Endothelial cell (in vitro differentiated cells): ENCODE measurements at places on chromosomes 5 and 9. TPM values are rescaled to one million over a fixed set of nuclear protein-coding genes. Genes with fewer than 3 reads are reported as not detected.

DNA sequence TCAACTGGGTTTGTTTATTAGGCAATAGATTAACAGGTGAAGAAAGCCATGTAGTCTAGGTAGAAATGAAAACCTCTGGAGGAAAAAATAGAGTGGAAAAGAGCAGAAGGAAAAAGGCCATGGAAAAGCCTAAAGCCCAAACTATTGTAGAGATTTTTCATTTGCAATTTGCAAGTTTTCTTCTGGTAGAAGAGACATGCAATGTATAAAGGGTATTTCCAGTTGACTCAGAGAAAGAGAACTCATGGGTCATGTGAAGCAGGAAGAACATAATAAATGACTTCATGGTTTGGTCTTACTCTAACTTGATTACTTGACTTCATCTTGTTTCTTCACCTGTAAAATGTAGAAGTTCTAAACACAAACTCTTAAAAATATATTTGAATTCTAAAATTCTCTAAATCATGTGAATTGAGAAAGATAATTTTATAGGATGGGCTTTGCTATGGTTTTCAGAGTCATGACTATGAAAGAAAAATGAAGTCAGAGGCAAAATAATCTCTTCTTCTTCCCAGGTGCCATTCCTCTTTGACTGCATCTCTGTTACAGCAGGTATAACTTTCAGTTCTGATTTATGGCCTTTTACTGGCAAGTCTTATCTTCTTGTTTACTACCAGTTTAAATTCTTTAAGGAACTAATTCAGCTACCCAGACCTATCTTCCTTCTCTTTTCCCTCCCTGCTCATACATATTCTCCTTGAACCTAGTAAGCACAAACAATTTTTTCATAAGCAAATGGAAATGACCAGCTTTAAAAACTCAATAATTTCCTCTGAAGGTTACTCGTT is 47.7 kb upstream of the TMC1 start:
- H3K27ac ChIP-seq, result no peak overlapping the region
- H3K4me3 ChIP-seq, result no peak overlapping the region
- no peaks in the 10 kb centered on the region for H3K36me3 ChIP-seq

GRCh38 chr9:77957652-77958051 is 74.0 kb downstream of the GNAQ start:
- no peaks in the 10 kb centered on the region for H3K27me3 ChIP-seq
- peak overlapping the region; percentile 28 for H3K27ac ChIP-seq
- peaks cover 42% of the 10 kb centered on the region for H3K4me1 ChIP-seq
- no peaks in the 10 kb centered on the region for H3K36me3 ChIP-seq
- no peak overlapping the region for H3K4me3 ChIP-seq
- DNase-seq, result no peak

GRCh38 chr9:93020771-93021670 is 37.5 kb upstream of the SUSD3 start:
- no peak overlapping the region for H3K27ac ChIP-seq
- H3K27me3 ChIP-seq, result peaks cover 15% of the 10 kb centered on the region
- no peak overlapping the region for H3K4me3 ChIP-seq
- H3K36me3 ChIP-seq, result peaks cover 6% of the 10 kb centered on the region
- peaks cover 9% of the 10 kb centered on the region for H3K4me1 ChIP-seq

DNA sequence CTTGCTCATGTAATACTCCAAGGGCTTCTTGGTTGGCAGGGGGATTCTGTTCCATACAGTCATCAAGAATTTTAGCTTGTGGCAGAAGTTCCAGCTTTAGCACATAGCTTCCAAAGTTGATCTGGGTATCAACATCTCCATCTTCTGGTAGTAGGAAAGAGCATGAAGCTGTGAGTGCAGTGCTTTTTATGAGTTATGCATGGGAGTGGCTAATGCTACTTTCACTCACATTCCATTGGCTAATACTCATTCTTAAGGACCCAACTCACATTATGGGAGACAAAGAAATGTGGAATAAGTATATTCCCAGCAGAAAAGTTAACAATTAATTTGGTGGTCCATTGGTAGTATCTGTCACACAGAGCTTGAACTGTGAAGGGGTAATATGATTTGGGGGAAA is 194.2 kb upstream of the CHD1 start:
- peaks cover 2% of the 10 kb centered on the region for H3K27me3 ChIP-seq
- DNase-seq, result no peak
- H3K4me3 ChIP-seq, result no peak overlapping the region
- H3K36me3 ChIP-seq, result no peaks in the 10 kb centered on the region

DNA sequence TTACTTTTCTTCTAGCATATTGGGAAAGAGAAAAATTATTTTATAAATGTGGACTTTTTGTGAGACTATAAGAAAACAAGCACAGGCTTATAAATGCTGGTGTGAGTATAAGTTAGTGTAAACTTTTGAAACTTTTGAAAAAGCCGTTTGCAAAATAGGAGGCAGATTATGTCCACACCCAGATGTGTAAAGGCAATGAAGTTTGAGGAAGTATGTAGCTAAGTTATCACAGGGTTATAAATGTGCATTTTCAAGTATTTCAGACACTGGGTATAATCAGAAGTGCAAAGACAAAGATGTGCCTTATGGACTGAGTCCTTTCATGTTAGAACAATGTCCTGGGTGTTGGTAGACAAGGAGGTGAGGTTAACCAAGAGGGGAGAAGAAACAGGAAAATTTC is 85.5 kb downstream of the ANXA1 start:
- no peak overlapping the region for H3K4me3 ChIP-seq
- H3K27me3 ChIP-seq, result no peaks in the 10 kb centered on the region
- no peaks in the 10 kb centered on the region for H3K36me3 ChIP-seq
- H3K27ac ChIP-seq, result no peak overlapping the region

- H3K4me1 ChIP-seq, result peaks cover 8% of the 10 kb centered on the region
- H3K27me3 ChIP-seq, result peaks cover 9% of the 10 kb centered on the region
- no peak overlapping the region for H3K4me3 ChIP-seq
- H3K36me3 ChIP-seq, result no peaks in the 10 kb centered on the region
- H3K27ac ChIP-seq, result no peak overlapping the region
Observed at GRCh38 chr9:130930132-130930803, 8.8 kb downstream of the FIBCD1 start.

DNA sequence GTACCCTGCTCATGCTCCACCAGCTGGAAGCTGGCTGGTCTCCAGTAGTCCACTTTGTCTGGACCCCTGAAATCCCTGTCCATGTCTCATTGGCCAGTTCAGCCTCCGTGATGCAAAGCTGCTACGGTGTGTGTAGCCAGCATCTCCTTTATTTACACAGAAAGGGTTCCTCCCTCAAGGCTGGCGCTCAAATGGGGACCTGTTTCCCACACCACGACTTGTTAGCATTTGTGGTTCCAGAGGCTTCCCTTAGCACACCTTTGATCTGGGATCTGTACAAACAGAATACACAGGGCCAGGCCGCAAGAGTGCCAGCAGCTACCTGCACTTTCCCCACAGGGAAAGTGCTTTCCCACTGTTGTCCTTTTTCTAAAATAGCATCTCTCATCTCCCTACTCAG is 5.7 kb upstream of the SMU1 start:
- H3K4me1 ChIP-seq, result peaks cover 9% of the 10 kb centered on the region
- no peaks in the 10 kb centered on the region for H3K36me3 ChIP-seq
- H3K4me3 ChIP-seq, result no peak overlapping the region
- no peak overlapping the region for H3K27ac ChIP-seq
- DNase-seq, result no peak
- peaks cover 3% of the 10 kb centered on the region for H3K27me3 ChIP-seq

GRCh38 chr5:664343-664993 is 28.7 kb downstream of the TPPP start:
- no peak overlapping the region for H3K4me3 ChIP-seq
- peaks cover 20% of the 10 kb centered on the region for H3K36me3 ChIP-seq
- H3K4me1 ChIP-seq, result no peaks in the 10 kb centered on the region
- peaks cover 7% of the 10 kb centered on the region for H3K27me3 ChIP-seq
- no peak for DNase-seq

DNA sequence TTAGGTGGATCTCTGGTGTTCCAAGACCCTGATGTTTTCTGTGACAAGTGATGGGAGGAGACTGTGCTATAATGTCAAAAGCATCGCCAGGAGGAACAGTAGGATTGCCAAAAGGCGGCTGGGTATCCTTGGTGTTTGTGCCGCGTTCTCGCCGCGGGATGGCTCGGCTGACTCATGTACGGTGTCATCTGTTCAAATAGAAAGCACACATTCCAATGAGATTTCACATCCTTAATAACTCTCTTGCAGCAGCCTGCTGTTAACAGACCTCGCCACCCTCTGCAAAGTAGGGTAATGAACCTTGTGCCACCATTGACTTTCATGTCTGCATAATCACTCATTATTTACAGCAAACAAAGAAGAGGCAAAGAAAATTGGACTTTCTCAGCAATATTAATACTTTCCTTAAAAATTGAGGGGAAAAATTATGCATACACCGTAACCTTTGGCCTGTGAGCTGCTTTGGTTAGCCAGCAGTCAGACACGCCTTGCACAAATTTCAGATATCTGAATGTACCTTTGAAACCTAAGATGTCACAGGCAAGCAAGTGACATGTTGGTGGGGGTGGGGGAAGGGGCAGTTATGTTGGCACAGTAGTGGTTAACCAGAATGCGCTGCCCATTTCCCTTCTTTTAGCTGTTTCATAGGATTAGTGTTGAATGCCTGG is 289.4 kb downstream of the EFNA5 start:
- no peak for DNase-seq
- no peak overlapping the region for H3K4me3 ChIP-seq
- H3K27me3 ChIP-seq, result no peaks in the 10 kb centered on the region
- no peak overlapping the region for H3K27ac ChIP-seq
- H3K36me3 ChIP-seq, result no peaks in the 10 kb centered on the region

DNA sequence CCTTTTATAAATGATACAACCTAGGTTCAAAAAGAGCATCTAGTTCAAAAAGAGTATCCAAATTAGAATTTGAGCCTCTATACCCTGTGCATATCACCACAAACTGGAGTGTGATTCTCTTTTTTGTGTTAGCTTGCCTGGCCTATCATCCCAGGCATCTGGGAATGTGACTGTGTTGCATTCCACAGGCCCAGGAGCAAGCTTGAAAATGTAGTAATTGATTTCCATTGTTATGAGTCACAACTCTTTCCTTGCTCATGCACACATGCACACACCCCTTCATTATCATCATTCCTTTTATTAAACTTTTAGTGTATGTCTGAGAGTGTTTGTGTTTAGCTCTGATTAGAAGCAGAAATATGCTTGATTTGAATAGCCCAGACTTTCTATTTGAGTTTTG is 75.2 kb downstream of the FCHO2 start:
- H3K27me3 ChIP-seq, result peaks cover 2% of the 10 kb centered on the region
- DNase-seq, result no peak
- H3K36me3 ChIP-seq, result peaks cover 4% of the 10 kb centered on the region
- H3K4me1 ChIP-seq, result peaks cover 3% of the 10 kb centered on the region
- no peak overlapping the region for H3K27ac ChIP-seq

GRCh38 chr5:178336889-178337288 is 104.3 kb upstream of the PHYKPL start:
- peaks cover 3% of the 10 kb centered on the region for H3K36me3 ChIP-seq
- no peak overlapping the region for H3K4me3 ChIP-seq
- H3K27ac ChIP-seq, result no peak overlapping the region
- no peak for DNase-seq
- peaks cover 5% of the 10 kb centered on the region for H3K4me1 ChIP-seq
- H3K27me3 ChIP-seq, result peaks cover 2% of the 10 kb centered on the region

- no peak overlapping the region for H3K4me3 ChIP-seq
- no peak overlapping the region for H3K27ac ChIP-seq
- no peak for DNase-seq
- H3K4me1 ChIP-seq, result no peaks in the 10 kb centered on the region
Observed at GRCh38 chr5:132283423-132284043, 10.7 kb upstream of the SLC22A4 start.

- H3K36me3 ChIP-seq, result no peaks in the 10 kb centered on the region
- no peaks in the 10 kb centered on the region for H3K27me3 ChIP-seq
- no peaks in the 10 kb centered on the region for H3K4me1 ChIP-seq
- H3K27ac ChIP-seq, result no peak overlapping the region
Observed at GRCh38 chr5:79200573-79201183, 35.3 kb upstream of the JMY start.

- H3K36me3 ChIP-seq, result no peaks in the 10 kb centered on the region
- H3K27ac ChIP-seq, result no peak overlapping the region
- no peak for DNase-seq
- peaks cover 3% of the 10 kb centered on the region for H3K27me3 ChIP-seq
Observed at GRCh38 chr5:43985411-43985810, 382.4 kb downstream of the NNT start.

GRCh38 chr5:10161778-10162177 is 87.9 kb downstream of the ATPSCKMT start:
- peaks cover 2% of the 10 kb centered on the region for H3K27me3 ChIP-seq
- H3K4me3 ChIP-seq, result no peak overlapping the region
- no peaks in the 10 kb centered on the region for H3K4me1 ChIP-seq
- H3K36me3 ChIP-seq, result no peaks in the 10 kb centered on the region
- H3K27ac ChIP-seq, result no peak overlapping the region

- no peak overlapping the region for H3K4me3 ChIP-seq
- DNase-seq, result no peak
- H3K36me3 ChIP-seq, result no peaks in the 10 kb centered on the region
Observed at GRCh38 chr9:37221489-37222106, 101.2 kb downstream of the ZCCHC7 start.

- H3K27ac ChIP-seq, result no peak overlapping the region
- no peaks in the 10 kb centered on the region for H3K27me3 ChIP-seq
- no peak for DNase-seq
Observed at GRCh38 chr5:54080831-54081230, 229.5 kb downstream of the ARL15 start.

GRCh38 chr9:120587328-120587727 is 7.4 kb upstream of the CDK5RAP2 start:
- DNase-seq, result no peak
- no peak overlapping the region for H3K27ac ChIP-seq
- H3K4me3 ChIP-seq, result no peak overlapping the region
- no peaks in the 10 kb centered on the region for H3K4me1 ChIP-seq
- no peaks in the 10 kb centered on the region for H3K36me3 ChIP-seq

Gene HK3
- 0.51 TPM for total RNA-seq

Gene STXBP1
- 113 TPM for total RNA-seq

Gene TRMT10B
- 4.7 TPM for total RNA-seq

Gene SEMA5A
- 31.1 TPM for total RNA-seq

Gene GNA14
- total RNA-seq, result 10.6 TPM

Gene C1QTNF2
- total RNA-seq, result not detected

Gene NR2F1
- 2.1 TPM for total RNA-seq

Gene TAS2R1
- total RNA-seq, result not detected
